Large intestine (tissue), 12 donors: ENCODE measurements at places on chromosomes 16 and 17.

GRCh38 chr17:81428516-81428915 lies 33.3 kb downstream of the BAHCC1 start:
- H3K27me3 ChIP-seq, result no peaks in the 10 kb centered on the region
- peaks cover 19% of the 10 kb centered on the region for H3K4me1 ChIP-seq
- no peak overlapping the region for H3K27ac ChIP-seq
- H3K4me3 ChIP-seq, result no peak overlapping the region
- DNase-seq, result no peak
- peaks cover 3% of the 10 kb centered on the region for H3K36me3 ChIP-seq

DNA sequence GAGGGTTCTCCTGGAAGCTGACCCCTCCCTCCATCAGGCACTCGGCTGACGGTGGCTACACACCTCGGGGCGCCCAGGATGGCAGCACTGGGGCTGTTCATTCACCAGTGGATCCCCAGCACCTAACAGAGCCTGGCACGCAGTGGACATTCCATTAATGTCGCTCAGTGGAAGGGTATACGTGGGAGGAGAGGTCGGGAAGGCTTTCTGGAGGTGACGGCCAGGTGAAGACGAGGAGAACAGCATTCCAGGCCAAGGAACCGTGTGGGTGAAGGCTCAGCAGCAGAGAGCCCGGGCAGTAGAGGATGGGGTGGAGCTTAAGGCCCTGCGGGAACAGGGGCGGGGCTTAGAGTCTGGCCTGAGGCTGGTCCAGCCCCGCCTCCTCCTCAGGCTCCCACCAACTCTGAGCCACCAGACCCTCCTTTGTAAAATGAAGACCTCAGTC lies 2.5 kb upstream of the HS3ST6 start:
- peaks cover 14% of the 10 kb centered on the region for H3K4me1 ChIP-seq
- H3K27me3 ChIP-seq, result peaks cover 71% of the 10 kb centered on the region
- no peak overlapping the region for H3K4me3 ChIP-seq
- DNase-seq, result no peak
- H3K27ac ChIP-seq, result no peak overlapping the region
- no peaks in the 10 kb centered on the region for H3K36me3 ChIP-seq

GRCh38 chr16:87707097-87707496 lies 58.7 kb downstream of the KLHDC4 start:
- no peak for DNase-seq
- no peak overlapping the region for H3K4me3 ChIP-seq
- no peaks in the 10 kb centered on the region for H3K4me1 ChIP-seq
- H3K27ac ChIP-seq, result no peak overlapping the region
- H3K27me3 ChIP-seq, result no peaks in the 10 kb centered on the region

DNA sequence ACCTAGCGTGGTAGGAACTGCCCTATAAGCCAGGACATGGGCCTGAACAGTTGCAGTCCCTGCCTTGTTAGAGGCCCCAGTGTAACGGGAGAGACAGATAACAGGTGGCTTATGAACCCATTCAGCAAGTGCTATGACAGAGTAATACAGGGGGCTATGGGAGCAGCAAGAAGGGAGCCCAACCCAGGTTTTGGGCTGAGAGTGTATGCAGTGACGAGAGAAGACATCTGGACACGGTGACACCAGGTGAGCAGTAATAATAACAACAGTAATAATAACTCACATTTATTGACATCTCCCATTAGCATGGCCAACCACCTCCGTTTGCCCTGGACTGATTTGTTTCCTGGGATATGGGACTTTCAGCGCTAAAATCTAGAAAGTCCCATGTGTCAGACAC lies 100.8 kb downstream of the IRX5 start:
- peaks cover 3% of the 10 kb centered on the region for H3K27me3 ChIP-seq
- H3K4me1 ChIP-seq, result no peaks in the 10 kb centered on the region
- H3K27ac ChIP-seq, result no peak overlapping the region
